Bone marrow (tissue), 2 donors: ENCODE measurements at places on chromosomes 4 and X.

DNA sequence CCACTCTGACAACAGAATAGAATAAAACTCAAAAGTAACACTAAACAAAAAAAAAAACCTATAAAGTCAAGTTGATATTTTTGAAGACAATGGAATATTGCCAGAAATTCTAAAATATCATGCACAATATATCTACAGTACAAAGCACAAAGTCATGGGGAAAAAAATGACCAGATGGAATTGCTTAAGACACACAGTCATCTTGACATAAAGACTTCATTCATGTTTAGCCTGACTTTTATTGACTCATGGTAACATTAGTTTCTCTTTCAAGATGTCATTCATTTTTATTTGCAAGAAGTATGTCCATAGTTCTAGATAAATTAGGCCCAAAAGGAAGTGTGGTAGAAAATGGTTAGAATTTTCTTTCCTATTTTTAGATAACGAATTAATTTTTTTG, 259.1 kb downstream of the CAMK2D start:
- no peak for DNase-seq

DNA sequence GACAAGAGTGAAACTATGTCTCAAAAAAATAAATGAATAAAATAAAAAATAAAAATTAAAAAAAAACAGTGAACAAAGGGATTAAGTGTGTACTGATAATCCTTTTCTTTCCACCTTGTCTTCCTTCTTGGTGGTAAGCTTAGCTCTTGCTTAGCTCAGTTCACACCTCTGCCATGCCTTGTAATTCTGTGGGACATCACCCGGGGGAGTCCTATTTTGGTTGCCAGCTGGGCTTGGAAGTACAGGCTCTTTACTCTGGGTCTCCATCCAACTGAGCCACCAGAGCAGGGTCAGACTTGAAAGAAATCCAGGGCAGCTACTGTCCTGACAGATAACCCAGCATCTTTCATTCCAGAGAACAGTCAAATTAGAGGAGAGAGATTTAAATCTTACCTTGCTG, 204.2 kb upstream of the TEX13A start:
- DNase-seq, result no peak

- no peak for DNase-seq
Measured at GRCh38 chrX:9267415-9267814, 197.4 kb upstream of the TBL1X start.

- DNase-seq, result no peak
Measured at GRCh38 chrX:57607295-57608187, 15.7 kb downstream of the ZXDB start.

DNA sequence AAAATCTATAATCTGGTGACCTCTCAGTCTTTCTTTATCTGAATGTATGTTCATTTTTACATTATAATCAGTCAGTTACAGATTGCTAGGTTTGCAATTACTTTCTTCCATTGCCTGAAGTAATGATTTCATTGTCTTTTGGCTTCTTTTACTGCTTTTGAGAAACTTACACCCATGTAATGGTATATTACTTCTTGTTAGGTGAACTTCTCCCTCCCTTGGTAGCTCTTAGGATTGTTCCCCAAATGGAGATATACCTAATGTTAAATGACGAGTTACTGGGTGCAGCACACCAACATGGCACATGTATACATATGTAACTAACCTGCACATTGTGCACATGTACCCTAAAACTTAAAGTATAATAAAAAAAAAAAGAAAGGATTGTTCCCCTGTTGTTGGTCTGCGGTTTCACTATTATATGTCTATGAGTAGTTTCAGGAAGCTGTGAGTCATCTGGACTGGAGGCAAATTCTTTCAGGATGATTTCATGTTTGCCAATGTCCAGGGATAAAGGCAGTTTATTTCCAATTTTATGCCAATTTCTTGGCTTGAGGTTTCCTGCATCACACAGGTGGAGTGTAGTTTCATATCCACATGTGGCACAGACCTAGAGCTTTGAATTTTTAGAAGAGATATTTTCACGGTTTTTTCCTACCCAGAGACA, 21.8 kb downstream of the SPANXC start:
- DNase-seq, result no peak
